Activated CD4-positive, alpha-beta T cell treated with anti-CD3 and anti-CD28 coated beads, Interleukin-2, amount 10 ng/mL, durations not matched to agents 7 days and 5 days (primary cell): ENCODE measurements at places on chromosomes 4 and X. TPM values are rescaled to one million over a fixed set of nuclear protein-coding genes. Genes with fewer than 3 reads are reported as not detected.

Gene FGA
- not detected for total RNA-seq

GRCh38 chr4:152348670-152349069 lies 187.2 kb downstream of the FBXW7 start:
- no peak overlapping the region for H3K4me3 ChIP-seq
- H3K4me1 ChIP-seq: peaks cover 19% of the 10 kb centered on the region
- H3K27me3 ChIP-seq: no peaks in the 10 kb centered on the region
- peak; percentile 41 for DNase-seq
- no peak overlapping the region for H3K27ac ChIP-seq
- H3K36me3 ChIP-seq: peaks cover 24% of the 10 kb centered on the region

- H3K4me1 ChIP-seq: no peaks in the 10 kb centered on the region
- no peaks in the 10 kb centered on the region for H3K36me3 ChIP-seq
- no peak overlapping the region for H3K27ac ChIP-seq
- no peak overlapping the region for H3K4me3 ChIP-seq
- H3K27me3 ChIP-seq: no peaks in the 10 kb centered on the region
Measured at GRCh38 chr4:18881556-18881955, 860.0 kb upstream of the LCORL start.

DNA sequence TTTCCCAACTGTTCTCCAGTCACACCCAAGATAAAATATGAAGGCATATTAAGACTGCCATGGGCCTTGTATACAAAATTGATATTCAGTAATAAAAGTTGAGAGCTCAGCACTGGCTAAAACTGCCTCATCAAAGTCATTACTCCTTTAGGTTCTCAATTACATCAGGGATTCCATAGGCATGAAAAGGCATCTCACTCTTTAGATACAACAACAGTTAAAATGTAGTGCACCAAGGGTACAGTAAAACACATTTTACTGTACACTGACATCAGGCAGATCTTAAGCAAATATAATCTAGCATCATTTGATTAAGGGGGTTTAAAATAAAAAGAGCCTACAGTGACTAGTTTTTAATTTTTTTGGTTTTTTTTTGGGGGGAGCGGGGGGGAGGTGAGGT lies 107.7 kb downstream of the PPP3CA start:
- no peaks in the 10 kb centered on the region for H3K4me1 ChIP-seq
- H3K4me3 ChIP-seq: no peak overlapping the region
- H3K27me3 ChIP-seq: no peaks in the 10 kb centered on the region
- DNase-seq: no peak
- H3K27ac ChIP-seq: no peak overlapping the region
- H3K36me3 ChIP-seq: no peaks in the 10 kb centered on the region

DNA sequence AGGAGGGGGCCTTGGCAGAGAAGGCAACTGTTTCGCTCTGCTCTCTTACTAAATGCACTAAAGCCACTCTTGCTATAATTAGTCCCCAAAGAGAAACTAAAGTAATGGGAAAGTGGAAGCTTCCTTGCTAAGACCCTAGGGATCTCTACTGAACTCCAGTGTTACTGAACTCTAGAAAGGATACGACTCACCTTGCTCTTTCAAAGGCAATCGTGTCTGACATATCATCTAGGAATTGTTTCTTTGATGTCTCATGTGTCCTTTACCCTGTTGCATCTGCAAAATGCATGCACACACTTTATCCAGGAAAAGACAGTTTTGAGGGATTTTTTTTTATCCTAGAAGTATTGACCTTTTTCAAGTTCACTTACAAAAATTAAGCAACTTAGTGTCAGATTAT lies 148.1 kb upstream of the FAM9B start:
- no peaks in the 10 kb centered on the region for H3K27me3 ChIP-seq
- no peak overlapping the region for H3K4me3 ChIP-seq
- no peak overlapping the region for H3K27ac ChIP-seq
- no peaks in the 10 kb centered on the region for H3K4me1 ChIP-seq

DNA sequence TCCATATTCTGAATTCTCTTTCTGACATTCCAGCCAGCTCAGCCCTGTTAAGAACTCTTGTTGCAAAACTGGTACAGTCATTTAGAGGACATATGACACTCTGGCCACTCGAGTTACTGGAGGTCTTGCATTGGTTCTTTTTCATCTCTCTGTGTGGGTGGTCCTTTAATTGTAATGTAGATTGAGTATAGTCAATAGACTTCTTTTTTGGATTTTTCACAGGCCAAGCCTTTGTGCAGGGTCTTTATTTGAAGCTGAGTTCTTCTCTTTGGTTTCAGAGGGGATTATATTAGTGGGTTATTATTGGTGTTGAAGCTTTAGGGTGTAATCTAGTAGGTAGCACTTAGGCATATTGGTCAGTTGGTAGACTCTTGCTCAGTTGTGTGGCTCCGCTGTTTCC lies 118.0 kb upstream of the GIMD1 start:
- H3K36me3 ChIP-seq: no peaks in the 10 kb centered on the region
- no peaks in the 10 kb centered on the region for H3K4me1 ChIP-seq
- DNase-seq: no peak
- H3K27ac ChIP-seq: no peak overlapping the region
- H3K4me3 ChIP-seq: no peak overlapping the region
